Fibroblast of skin of left quadriceps (primary cell): ENCODE measurements at places on chromosomes 2 and 18.

DNA sequence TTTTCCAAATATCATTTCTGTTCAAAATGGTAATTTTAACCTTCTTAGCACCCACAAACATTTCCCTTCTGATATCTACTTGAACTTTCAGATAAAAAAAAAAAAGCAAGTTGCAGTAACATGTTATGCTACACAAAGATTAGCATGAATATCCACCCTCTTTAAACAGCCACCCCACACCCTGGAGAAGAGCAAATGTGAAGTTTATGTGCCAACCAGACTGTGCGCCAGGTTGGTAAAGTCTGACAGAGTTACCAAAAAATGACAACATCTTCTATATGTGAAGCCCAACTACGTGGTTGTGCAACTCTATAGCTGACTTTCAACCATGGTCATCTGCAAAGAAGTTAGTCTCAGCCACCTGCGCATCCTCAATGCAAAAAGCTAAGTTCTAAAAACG lies 62.6 kb downstream of the BCL11A start:
- DNase-seq = no peak

DNA sequence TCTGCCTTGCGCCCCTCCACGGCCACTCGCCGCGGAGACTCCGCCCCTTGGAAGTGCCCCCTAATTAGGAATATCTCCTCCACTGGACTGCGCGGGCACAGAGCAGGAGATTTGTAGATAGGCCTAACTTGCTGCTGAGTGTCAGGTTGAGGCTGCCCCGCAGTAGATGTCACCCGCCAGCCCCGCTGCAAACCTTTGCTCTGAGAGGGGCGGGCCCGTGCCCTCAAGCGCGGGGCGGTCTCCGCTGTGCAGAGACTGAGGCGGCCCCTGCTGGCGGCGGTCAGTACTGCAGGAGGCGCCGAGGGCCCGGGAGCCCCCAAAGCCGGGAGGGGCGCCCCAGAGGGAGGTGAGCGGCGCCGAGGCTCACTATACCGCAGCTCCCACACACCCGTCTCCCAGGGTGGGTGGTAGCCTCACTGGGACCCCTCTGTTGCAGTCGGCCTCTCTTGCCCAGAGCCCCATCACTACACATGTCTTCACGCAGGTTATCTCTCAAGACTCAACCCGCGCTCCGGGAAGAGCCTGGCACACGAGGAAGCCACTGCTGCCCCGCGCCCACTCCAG lies 2.9 kb upstream of the NEURL3 start:
- DNase-seq = no peak

DNA sequence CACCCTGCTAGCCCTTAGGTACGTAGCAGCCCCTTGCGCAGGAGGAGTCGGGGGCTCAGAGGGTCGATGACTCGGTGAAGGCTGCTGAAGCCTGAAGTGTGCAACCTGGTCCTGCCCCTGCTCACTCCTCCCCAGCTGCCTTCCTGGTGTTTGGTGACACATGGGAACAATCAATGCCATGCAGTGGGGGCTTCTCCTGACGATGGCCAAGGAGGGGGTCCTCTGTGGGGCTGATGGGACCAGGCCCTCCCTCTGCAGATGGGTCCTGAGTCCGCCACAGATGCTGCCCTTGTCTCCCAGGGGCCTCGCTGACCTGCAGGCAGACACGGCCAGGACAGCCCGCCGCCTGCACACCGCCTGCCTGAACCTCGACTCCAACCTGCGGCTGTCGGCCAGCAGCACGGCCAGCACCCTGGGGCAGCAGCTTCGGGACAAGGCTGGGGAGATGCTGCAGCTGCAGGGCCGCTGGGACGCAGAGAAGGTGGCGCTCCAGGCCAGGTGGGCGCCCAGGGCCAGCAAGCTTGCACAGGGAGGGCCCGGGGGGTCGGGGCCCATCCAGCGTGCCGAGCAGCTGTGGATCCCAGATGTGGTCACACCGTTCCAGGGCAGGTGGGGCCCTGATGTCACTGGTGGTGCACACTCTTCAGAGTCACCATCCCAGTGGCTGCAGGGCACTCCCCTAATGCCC lies 24.6 kb downstream of the CROCC2 start:
- no peak for DNase-seq

DNA sequence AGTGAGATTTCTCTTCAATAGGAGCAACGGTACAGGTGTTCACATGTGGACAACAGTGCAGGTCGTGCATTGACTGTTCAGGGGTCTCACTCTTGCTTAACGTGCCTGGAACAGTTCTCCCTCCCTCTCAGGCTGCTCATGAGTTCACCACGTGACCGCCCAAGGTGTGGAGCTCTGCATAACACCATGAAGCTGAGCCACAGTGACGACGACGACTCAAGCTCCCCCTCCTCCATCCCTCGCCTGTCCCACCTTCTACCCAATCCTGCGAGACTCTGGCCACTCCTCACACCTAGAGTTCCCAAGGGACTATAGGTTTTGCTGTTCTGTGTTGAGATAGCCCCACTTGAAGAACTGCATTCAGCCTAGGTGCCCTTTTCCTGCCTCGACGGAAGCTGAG lies 42.8 kb downstream of the STK25 start:
- no peak for DNase-seq

DNA sequence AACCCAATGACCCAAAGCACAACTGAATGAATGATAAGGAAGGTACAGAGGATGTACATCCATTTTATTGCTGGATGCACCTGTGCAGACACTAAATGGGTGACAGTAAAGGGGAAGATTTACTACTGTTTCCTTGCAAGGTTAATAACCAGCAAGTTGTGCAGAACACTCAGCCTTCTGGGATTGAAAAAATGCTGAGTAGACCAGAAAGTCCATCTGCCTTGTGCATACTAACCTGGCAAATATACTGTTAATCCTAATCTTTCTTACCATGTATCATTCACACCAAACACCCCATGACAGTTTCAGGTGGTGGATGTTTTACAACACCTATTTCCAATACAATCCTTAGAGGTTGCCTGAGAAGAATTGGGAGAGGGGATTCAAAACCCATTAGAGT lies 814.1 kb upstream of the NRXN1 start:
- DNase-seq = no peak

DNA sequence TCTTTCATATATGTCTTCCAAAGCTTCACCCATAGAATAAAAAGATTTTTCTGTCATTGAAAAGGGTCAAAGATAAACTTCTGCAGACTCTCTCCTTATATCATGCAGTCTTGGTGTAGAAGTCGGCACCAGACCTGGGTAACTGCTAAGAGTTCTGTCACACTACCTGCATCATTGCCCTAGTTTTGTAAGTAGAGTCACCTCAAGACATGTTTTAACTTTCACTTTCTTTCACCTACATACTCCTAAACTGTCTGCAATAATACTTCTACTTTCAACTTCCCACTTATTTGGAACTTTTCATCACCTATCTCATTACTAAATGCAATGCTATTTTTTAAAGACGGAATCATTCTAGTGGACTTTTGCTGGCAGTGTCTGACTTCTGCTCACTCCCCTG lies 475.6 kb upstream of the VRK2 start:
- no peak for DNase-seq

DNA sequence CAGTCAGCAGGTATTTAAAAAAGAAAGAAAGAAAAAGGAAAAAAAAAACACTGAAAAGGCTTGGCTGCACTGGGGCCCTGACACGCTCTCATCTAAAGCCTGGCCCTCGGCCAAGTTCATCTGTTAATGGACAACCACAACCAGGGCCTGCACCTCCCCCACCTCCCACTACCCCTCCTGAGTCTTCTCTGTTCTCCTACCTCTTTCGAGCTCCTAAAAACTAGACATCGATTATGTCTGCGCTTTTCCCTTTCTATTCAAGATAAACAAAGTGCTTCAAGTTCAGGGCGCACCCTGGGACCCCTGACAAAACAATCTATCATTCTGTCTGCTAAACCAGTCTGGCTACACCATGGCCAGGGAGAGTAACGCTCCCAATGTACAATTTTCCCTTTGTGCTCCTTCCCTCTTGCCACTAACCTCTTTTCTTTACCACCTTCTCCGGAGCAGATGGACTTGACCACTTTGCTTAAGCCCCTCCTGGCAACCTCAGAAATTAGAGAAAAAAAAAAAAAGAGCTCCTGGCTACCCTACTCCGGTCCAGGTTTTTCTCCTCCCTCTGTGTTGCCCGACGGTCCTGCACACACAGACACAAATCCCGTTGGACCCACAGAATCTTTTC lies 22.7 kb downstream of the BCL11A start:
- DNase-seq = no peak

GRCh38 chr2:206232287-206233035 lies 42.0 kb upstream of the ZDBF2 start:
- DNase-seq = no peak

DNA sequence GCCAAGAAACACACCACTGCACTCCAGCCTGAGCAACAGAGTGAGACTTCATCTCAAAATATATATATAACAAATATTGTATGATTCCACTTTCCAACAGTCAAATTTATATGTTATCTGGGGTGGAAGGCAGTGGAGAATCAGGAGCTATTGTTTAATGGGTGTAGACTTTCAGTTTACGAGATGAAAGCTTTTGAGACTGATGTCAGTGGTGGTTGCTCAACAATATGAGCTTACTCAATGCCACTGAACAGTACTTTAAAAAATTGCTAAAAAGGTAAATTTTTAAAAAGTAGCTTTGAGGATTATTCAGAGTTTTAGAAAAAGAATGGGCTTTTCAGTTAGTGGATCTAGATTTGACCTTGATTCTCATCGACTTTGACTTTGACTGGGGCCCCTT lies 105.9 kb upstream of the ST6GAL2 start:
- DNase-seq = no peak

DNA sequence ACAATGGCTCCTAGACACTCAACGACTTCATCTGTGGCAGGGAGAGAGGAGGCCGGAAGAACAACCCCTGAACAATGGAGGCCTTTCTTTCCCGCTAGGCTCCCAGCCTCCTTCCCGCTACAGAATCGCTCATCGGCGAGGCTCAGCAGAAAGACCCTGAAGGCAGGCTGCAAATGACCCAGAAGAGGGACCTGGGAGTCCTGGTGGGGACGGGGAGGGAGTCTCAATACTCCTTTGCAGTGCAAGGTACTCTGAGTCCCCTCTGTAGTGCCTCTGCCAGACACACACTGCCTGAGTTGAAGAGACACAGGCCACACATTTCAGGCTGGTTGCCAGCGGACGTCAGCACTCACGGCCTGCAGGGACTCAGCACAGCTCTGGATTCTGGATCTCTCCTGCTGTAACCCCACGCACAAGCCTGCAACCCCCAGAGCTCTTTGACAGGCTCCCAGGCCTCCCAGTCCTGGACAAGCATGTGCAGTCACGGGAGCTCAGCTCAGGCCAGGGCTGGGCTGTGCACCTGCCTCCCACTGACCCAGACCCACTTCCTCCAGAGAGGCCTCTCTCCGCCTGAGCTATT lies 6.1 kb downstream of the GPR17 start:
- no peak for DNase-seq

GRCh38 chr2:224284134-224284946 lies 117.6 kb downstream of the FAM124B start:
- DNase-seq = no peak

DNA sequence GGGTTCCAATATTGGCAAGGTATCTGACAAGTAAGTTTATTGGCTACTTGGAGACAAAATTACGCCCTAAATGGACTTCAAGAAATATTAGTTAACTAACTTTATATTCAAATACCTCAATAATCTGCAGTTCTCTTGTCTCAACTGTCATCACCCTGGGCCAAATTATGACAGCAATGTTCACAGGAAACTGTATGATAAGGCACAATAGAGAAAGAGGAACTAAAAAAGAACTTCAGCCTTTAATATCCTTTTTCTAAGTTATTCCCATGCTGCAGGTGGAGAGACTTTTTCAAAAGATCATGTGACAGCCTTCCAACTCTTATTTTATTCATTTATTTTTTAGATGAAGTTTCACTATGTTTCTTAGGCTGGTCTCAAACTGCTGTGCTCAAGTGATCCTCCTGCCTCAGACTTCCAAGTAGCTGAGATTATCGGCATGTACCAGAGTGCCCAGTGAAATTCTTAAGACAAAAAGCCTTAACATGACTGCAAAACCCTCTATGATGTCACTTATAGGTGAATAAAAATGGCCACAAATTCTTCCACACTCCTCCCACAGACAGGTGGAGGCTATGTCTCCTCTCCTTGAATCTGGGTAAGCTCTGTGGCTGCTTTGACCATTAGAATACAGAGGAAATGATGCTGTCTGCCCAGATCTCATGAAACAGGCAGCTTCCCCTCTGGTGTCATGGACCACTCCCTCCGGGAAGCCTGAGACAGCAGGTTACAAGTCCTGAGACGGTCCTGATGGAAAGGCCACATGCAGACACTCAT lies 211.0 kb downstream of the TGIF1 start:
- no peak for DNase-seq

DNA sequence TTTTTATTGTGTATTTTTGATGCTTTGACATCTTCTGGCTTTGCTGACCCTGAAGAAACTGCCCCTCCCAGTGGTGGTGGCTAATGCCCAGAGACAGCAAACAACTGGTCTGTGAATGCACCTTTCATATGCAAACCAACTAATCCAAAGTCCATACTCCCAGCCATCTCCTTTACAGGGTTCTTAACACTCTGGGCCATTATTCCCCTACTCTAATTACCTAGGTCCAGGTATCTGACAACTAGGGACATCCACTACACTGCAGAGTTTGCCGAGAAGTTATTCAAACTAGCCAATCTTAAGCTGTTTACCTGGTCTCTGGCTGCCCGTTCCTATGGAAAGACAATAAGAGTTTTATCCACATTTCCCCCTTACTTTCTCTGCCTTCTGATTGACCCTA lies 73.6 kb downstream of the FSHR start:
- DNase-seq = no peak

- no peak for DNase-seq
Measured at GRCh38 chr2:134336352-134336751, 82.5 kb downstream of the MGAT5 start.

DNA sequence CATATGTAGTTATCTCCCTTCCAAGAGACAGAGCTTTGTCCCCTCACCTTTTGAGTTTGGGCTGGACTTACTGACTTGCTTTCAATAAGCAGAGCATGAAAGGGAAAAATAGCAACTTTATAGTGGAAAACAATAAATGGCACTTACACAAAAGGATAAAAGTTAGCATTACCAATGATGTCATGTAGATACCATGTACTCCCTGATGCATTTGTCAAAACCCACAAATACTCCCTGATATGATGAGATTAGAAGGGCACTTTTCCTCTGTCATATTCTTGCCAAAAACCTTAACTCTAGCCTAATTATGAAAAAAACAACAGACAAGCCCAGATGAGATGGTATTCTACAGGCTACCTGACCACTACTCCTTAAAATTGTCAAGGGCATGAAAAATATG lies 16.0 kb downstream of the HIBCH start:
- no peak for DNase-seq

GRCh38 chr2:238875471-238876231 lies 27.8 kb downstream of the TWIST2 start:
- no peak for DNase-seq

DNA sequence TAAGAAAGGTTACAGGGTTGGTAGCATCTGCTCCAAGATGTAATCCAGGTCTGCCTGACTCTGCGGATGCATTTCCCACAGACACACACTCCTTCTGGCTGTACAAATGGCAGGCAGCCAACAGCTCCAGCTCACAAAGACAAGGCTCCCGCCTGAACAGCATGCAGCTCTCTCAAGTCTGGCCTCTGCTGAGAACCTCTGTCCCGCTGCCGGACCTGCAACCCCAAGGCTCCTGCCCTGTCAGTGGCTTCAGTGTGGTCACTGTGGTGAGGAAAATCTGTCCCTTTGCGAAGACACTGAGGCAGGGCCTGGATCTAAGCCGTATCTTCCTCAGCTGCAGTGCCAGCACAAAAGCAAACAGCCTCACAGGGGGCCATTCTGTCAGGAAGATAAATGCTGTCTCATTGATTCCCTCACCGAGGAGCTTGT lies 469.3 kb upstream of the MEX3C start:
- peak; percentile 15 for DNase-seq

GRCh38 chr2:16362611-16363010 lies 303.0 kb downstream of the CYRIA start:
- no peak for DNase-seq
